ENCODE measurements at places on chromosomes 7 and 10.

GRCh38 chr7:112721366-112721765, 68.8 kb downstream of the TMEM168 start:
- no peak for DNase-seq

DNA sequence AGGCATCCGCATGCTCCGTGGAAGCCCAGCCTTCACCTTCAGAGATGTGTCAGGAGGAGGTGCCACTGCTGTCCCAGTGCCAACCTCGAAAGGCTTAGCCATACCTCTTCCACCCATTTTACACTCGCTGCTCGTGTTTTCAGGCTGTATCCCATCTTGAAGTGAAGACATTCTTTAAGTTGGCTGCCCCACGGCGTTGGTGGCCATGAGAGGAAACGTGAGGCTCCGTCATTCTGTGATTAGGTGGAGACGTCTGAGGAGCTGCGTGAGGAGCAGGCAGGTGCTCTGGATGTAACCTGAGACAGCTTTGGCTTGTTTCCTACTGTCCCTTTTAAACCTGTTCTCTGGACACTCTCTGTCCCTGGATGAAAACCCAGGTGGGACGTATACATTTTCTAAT, 159.9 kb upstream of the RNF32 start:
- no peak for DNase-seq

GRCh38 chr10:130660266-130660665, 524.1 kb downstream of the GLRX3 start:
- DNase-seq = no peak

DNA sequence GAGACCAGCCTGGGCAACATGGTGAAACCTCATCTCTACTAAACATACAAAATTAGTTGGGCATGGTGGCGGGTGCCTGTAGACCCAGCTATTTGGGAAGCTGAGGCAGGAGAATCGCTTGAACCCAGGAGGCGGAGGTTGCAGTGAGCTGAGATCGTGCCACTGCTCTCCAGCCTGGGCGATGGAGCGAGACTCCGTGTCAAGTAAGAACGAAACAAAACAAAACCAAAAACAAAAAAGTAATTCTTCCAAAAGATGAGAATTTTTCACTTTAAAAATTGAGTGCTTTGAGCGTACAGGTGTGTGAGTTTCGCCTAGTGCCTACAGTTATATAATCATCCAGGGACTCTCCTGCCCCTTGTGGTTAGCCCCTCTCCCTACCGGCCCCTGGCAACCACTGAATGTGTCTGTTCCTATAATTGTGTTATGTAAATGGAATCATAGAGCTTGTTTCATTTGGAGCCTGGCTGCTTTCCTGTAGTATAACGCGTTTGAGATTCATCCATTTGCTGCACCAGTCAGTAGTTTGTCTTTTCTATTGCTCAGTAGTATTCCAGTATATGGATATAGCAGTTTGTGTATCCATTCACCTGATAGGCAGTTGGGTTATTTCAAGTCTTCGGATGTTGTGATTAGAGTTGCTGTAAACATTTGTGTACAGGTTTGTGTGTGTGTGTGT, 80.0 kb downstream of the RBM33 start:
- no peak for DNase-seq

DNA sequence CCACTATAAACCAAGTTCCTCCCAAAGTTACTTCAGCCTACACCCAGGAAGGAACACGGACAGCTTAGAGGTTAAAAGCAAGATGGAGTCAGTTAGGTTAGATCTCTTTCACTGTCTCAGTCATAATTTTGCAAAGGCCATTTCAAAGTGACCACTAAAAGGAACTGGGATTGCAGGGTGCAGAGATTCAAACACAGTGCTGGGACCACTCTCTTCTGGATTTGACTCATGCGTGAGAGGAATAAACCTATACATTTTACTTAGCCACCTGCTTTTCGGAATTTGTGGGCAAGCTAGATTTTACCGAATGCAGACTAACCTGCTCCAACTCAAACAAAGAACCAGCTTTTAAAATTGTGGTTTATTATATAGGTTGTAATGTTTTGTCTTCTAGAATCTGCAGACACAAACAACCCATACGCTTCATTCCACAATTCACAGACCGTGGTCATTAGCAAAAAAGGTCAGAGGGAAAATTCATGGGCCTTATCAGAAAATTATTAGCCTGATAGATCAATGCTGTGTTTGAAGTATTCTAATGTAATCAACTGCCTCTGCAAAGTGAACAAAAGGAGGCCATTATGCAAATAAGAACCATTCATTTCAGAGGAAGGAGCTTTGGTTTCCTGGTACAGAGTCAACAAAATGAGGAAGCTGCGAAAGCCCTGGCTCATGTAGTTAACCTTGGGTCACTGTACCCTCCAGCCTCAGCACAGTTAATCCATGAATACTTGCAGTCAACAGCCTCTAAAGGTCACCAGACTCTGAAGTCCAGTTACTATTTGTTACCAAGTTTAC, 342.7 kb upstream of the KLF6 start:
- DNase-seq = no peak

DNA sequence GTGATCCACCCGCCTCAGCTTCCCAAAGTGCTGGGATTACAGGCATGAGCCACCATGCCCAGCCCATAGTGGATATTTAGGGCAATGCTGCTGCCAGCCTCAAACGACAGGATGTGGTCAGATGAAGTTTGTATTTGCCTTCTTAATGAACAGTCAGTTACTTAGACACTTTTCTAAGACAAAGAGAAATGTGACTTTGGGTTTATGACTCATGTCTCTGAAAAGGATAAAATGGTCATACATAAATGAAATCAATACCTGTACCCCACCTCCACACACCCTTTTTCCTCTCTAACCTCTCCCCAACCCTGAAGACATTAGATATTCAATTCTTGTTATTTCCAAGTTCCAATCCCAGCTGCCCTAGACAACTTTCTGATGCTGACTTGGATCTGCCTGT, 109.3 kb upstream of the INSIG1 start:
- DNase-seq = no peak

GRCh38 chr7:134676743-134677142, 30.1 kb downstream of the BPGM start:
- DNase-seq = no peak

- no peak for DNase-seq
These were observed 140.2 kb downstream of the AUTS2 start for GRCh38 chr7:69738396-69738951.

GRCh38 chr10:100519311-100520051, at the start of gene SEC31B:
Gene SEC31B, minus strand, starts transcription at chr10:100519861. Its CDS starts 2,909 bp downstream, at chr10:100516952.
- DNase-seq = no peak

DNA sequence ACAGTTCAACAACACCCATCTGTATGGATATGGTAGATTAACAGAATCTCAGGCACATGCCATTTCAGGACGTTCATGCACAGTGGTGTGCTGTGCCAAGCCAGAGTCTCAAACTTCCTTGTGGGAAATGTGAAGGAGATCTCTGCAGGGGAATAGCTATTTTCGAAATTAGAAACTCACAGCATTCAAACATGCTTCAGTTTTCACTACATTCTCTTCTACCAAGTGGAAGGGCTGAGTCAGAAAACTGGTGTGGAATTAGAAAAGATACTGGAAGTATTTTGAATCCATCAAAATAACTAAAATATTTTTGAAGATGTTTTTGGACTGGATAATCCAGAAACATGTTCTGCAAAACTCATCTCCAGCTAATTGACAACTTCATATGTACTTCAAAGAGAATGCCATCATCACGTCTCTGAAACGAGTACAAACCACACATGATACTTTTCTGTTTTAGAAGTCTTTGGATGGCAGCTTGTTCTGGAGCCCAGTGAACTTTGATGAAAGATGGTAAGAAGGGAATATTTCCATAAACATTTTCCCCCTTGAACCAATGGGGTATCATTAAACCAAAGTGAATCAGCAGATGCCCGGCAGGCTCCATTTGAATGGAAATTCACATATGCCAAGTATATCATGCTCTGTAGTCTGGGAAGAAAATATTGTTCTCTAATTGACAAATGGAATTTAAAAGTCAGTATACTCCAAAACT, 616.3 kb upstream of the IGFBP3 start:
- peak; percentile 45 for DNase-seq

GRCh38 chr10:50605269-50605950, 18.3 kb downstream of the SGMS1 start:
- DNase-seq = no peak

DNA sequence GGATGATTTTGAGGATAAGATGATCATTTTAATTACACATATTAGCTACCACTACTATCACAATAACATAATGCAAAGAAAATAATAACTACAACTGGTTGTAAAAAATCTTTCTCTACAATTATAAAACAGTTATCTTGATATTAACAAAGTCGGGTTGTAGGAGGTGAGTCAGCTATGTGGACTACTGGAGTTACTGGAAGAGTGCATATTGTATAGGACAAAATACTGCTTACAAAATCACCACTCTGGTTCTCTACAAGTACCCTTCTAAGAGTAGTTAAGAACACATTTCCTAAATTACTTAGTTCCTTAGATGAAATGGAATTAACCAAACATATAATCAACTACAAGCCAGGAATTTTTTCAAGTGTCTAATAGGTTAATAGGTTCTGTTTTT, 74.1 kb downstream of the HYCC1 start:
- no peak for DNase-seq

DNA sequence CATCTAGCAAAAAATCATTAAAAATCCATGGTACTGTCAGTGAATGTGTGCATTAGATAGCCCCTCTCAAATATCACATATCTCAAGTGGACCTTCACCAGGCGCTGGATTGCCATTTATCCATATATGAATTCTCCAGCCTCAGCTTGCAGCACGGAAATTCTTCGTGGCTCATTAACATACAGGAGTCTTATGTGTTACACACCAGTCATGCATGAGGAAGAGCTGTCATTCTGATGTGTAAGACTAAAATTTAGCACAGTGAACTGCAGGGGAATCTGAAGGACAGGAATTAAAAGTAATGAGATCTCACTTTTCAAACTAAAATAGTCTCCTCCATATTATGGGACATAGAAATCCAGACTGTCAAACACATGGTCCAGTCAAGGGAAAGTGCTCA, 542.4 kb upstream of the DPP6 start:
- DNase-seq = no peak

- no peak for DNase-seq
These were observed 1.2 kb downstream of the GET4 start for GRCh38 chr7:877312-878232.

DNA sequence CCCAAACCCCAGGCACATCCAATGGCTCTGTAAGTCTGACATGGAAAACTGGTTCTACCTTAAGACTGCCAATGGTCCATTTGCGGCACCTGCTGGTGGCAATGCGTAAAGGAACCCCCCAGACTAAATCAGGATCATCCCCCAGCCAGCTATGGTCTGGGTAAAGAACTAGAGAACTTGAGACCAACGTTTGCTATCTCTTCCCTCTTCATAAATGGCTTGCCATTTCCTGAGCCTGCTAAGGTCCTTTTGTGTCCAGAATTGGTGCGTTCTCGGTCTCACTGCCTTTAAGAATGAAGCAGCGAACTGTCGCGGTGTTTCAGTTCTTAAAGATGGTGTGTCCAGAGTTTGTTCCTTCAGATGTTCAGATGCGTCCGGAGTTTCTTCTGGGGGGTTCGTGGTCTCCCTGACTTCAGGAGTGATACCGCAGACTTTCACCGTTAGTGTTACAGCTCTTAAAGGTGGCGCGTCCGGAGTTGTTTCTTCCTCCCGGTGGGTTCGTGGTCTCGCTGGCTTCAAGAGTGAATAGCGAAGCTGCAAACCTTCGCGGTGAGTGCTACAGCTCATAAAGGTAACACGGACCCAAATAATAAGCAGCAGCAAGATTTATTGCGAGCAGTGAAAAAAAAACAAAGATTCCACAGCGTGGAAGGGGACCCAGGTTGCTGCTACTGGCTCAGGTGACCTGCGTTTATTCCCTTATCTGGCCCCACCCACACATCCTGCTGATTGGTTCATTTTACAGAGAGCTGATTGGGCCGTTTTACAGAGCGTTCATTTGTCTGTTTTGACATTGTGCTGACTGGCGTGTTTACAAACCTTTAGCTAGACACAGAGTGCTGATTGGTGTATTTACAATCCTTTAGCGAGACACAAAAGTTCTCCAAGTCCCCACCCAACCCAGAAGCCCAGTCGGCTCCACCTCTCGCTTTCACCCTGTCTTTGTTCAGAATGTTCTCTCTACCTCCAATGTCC, 95.4 kb downstream of the ELMO1 start:
- DNase-seq = no peak

DNA sequence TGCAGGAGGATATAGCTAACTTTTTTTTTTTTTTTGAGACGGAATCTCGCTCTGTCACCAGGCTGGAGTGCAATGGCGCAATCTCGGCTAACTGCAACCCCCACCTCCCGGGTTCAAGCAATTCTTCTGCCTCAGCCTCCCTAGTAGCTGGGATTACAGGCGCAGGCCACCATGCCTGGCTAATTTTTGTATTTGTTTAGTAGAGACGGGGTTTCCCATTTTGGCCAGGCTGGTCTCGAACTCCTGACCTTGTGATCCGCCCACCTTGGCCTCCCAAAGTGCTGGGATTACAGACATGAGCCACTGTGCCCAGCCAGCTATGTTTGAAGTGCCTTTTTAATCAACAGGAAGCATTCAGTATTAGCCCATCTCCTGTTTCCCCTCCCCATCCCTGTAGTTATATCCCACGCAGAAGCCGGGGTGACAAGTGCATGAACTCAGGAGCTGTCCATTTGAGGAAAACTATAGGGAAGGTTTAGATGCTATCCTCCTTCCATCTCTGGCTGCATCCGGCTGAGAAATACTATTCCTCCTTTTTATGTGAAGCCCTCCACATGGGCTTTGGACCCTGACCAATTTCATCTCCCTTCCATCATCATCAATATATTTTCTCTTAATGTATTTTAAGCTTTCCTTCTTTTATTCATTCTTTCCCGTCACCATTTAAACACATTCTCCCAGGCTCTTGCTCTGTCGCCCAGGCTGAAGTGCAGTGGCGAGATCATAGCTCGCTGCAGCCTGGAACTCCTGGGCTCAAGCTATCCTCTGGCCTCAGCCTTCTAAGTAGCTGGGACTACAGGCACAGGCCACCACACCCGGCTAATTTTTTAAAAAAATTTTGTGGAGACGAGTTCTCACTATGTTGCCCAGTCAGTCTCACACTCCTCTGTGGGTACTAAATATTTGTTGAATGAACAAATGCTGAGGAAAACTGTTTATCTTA, 1.3 kb upstream of the POT1 start:
- no peak for DNase-seq

DNA sequence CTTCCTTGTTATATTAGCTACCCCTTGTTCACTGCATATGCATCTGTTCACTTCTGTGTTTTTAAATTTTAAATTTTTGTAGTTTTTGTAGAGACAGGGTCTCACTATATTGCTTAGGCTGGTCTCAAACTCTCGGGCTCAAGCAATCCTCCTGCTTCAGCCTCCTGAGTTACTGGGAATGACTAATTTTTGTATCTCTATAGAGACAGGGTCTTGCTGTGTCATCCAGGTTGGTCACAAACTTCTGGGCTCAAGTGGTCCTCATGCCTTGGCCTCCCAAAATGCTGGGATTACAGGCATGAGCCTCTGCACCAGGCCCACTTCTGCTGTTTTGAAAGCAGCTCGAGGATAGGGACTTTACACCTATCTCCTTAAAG, 64.6 kb downstream of the PRTFDC1 start:
- DNase-seq = no peak

- no peak for DNase-seq
These were observed 227.6 kb upstream of the STEAP1 start for GRCh38 chr7:89926701-89927100.

All from muscle of arm (tissue), 14 donors.